Cerebellum (tissue), 4 donors: ENCODE measurements at places on chromosomes 5 and 9.

DNA sequence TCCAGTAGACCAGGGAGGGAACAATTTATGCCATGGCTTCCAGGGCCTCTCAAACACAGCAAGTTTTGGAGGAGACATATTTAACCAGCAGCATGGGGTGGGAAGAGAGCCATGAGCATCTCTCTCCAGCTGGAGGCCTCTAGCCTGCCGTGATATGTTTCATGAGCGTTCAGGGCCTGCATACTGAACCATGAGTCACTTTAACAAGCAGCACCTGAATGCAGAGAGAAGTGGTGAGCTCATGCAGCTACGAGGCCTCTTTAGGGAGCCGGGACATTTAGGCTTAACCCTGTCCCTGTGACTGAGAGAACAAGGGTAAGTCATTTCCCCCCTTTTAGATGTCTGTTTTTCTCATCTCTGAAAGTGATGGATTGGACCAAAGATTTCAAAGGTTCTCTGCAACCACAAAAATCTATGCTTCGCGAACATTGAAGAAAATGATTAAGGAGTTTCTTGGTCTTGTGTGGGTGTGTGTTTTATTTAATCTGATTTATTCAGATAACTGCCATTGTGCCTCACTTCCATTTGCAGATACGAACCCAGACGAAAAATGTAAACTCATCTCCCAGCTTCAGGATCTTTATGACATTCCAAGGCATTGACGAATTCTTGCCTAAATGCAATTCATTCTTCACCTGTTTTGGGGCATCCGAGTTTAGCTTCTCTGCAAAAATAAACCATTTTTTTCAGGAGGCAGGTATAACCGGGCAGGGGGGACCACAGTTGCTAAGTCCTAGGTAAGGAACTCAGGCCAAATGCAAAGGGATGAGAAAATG is 157.0 kb downstream of the GABBR2 start:
- DNase-seq: peak; percentile 82

DNA sequence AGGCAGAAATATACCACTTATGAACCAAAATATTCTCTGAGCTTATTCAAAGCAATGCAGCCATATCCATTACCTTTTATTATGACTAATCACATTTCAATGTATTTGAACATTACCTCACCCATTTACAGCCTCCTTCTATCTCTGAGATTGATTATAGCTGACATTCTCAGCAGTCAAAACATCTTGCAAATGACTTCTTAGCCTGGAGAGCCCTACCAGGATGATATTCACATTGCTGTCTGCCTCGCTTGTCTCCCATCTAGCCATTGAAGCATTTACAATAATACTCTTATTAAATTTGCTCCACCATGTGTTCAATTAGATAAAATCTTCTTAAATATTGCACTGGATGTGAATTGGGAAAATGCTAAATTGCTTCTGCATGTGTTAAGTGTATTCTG is 1879.9 kb upstream of the ACO1 start:
- DNase-seq: no peak

- no peak for DNase-seq
Measured at GRCh38 chr5:168347368-168348083, 56.1 kb downstream of the WWC1 start.

DNA sequence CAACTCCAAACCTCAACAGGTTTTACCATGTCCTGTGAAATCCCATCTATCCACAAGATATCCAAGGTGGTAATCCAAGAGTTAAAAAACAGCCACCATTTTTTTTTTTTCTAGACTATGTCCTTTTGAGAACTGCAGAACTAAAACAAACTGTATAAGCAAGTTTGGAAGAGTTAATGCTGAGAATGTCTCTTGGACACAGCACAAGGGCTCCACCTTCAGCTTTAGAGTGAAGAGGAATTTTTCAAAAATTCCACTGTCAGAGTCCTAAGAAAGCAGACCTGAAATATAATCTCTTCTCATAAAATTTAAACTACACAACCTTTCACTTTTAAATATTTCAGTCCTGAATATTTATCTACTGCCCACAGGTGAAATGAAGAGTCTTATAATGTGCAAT is 167.8 kb upstream of the CCNG1 start:
- peak; percentile 7 for DNase-seq

GRCh38 chr9:112048924-112049691 is 126.0 kb downstream of the SUSD1 start:
- DNase-seq: no peak

GRCh38 chr9:121979736-121980135 is 113.4 kb downstream of the TTLL11 start:
- DNase-seq: no peak

GRCh38 chr9:107715740-107716139 is 226.2 kb upstream of the KLF4 start:
- DNase-seq: no peak

- no peak for DNase-seq
Measured at GRCh38 chr5:97065475-97065874, 76.9 kb downstream of the LIX1 start.

- DNase-seq: no peak
Measured at GRCh38 chr9:109953813-109954497, 174.0 kb downstream of the PALM2AKAP2 start.

- no peak for DNase-seq
Measured at GRCh38 chr9:27179245-27179865, 70.3 kb downstream of the TEK start.

DNA sequence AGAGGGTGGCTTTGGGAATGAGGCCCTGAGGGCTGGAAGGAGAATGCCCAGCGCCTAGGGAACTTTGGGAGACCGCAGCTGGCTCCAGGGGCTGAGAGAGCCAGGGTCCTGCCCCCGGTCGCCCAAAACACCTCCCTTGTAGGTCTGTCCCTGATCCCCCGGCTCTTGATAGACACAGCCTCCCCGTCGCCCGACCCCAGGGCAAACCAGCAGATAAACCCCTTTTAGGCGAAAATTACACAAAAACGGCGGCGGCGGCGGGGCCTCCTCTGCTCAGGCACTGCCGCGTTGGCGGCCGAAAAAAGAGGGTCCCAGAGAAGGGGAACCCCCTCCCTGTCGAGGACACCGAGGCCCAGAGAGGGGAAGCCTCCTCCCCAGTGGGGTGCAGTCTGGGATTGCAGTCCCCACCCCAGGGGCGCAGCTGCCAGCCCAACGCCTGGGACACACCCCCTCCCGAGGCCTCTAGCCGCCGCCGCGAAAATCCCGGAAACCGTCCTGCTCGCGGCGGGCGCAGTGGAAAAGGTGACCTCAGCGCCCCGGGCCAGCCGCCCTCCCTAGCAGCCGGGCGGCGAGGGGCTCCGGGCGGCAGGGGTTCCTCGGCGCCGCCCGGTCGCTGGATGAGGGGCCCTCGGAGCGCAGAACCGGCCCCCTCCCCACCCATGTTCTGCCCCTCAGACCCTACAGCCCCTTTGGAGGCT is 3.1 kb upstream of the BARX1 start:
- no peak for DNase-seq

DNA sequence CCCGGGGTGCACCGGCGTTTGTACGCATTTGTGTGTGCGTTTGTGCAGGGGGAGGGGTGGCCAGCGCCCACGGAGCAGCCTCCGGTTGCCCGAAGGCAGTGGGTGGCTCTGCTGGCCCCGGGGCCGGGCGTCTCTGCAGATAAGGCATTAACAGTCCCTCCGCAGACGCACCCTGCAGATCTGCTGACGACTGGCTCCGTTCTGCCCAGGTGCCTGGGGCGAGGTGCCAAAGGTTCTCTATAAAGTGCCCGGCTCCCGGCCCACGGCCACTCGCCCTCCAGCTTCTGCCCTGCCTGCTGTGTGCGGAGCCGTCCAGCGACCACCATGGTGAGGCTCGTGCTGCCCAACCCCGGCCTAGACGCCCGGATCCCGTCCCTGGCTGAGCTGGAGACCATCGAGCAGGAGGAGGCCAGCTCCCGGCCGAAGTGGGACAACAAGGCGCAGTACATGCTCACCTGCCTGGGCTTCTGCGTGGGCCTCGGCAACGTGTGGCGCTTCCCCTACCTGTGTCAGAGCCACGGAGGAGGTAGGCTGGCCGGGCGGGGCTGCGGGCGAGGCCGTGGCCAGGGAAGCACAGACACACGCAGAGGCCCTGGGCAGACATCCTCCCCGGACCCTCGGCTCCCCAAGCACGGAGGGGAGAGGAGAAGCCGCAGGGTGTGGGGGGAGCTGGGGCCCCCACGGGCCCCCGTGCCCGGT is at the start of gene SLC6A19:
TSS of gene SLC6A19 (plus strand) at position 269 of the 699 bp plus-strand sequence. CDS start at position 325, 56 bp downstream.
- no peak for DNase-seq

GRCh38 chr9:74847478-74848152 is 40.1 kb downstream of the TRPM6 start:
- DNase-seq: no peak

GRCh38 chr5:59173578-59173977 is 590.7 kb downstream of the RAB3C start:
- no peak for DNase-seq

- DNase-seq: no peak
Measured at GRCh38 chr5:40416098-40416497, 263.6 kb upstream of the PTGER4 start.

GRCh38 chr5:16965581-16965980 is 29.5 kb upstream of the MYO10 start:
- DNase-seq: no peak

DNA sequence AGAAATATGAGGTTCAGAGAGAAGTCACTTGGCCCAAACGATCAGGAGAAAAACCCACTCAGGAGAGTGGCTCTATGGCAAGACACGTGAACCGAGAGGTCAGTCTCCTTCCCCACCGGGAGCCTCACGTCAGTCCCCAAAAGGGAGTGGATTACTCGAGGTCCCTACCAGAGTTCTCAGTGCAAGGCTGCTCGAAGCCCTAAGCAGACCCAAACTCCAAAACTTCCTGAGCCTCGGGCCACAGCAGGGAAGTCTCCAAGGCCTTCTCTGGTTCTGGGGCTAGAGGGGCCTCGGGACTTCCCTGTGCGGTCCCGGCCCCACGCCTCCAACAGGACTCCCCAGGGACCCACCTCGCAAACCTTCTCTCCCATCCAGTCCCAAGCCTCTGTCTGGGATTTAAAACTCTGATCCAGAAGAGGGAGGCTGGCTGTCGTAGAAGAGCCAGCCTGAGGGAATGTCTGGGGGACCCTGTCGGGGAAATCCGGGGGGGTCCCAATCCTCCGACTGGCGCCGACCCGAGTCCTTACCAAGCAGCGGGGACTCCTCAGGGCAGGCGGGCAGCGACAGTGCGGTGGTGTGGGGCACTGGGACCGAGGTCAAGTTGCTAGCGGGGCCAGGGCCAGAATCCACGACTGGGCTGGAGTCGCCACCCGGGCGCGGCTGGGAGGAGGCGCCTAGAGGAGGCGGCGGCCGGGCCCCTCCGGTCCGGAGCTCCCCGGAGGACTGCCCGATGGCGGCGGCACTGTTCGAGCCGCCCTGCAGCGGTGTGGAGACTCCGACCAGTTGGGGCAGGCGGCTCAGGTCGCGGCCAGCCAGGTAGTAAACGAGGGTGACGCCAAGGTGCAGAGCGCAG is 679 bp downstream of the B4GALT1 start:
- DNase-seq: no peak

DNA sequence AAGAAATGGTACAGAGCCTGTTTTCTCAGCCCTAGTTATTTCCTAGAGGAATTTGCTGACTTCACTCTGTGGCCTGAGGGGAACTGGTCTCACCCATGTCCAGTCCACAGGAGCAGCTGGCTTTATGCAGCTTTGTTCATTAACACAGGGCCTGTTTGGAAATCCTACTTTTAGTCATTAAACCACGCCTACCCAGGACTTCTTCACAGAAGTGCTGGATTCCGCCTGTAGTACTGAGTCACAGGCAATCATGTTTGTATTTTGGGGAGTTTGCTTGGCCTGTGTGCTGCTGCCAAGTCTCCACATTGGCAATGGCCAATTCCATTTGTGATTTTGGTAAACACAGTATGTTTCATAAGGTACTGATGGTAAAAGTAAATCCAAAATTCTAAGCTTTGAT is 52.8 kb downstream of the CTNND2 start:
- no peak for DNase-seq

DNA sequence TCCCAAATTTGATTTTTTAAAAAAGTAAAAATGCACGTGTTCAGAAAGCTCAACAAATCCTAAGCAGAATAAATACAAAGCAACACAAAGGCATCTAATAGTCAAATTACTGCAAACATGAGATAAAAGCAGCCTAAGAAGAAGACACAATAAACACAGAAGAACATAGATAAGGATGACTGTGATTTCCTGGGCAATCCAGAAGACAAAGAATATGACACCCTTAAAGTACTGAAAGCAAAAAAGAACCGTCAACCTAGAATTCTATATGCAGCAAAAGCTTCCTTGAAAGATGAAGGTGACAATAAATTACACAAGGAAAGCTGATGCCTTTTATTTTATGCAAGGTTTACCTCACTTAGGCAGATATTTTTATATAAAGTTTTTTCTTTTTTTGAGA is 58.2 kb downstream of the NACC2 start:
- no peak for DNase-seq

DNA sequence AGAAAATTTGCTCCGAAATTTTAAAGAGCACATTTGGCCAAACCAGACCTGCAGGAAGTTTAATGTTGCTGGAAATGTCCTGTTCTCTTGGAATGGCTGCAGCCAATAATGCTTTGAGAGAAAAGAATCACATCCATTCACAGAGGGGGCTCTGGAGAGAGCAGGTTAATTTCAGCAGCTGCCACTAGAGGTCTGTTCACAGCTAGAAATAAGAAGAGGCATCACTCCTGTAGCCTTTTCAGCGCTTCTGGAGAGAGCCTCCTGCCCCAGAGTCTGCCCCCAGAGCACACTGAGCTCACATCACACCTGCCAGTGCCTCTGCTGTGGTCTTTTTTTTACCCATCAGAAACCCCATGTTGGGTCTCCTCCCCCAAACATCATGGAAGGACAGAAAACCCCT is 124.8 kb upstream of the RAD23B start:
- no peak for DNase-seq

DNA sequence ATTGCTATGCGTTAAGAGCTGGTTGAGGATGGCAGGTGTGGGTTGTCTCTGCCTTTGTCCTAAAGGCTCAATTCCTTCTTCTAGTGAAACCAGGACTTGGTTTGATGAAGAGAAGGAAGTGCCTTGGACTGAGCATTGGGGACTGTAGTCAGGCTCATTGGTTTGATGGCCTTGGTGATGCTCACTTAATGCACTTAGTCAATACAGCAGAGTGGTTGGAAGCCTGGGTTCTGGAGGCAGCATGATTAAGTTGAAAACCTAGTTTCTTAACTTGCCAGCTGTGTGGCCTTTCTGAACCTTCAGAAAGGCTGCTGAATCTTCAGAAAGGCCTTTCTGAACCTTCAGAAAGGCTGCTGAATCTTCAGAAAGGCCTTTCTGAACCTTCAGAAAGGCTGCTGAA is 52.4 kb downstream of the PTTG1 start:
- DNase-seq: no peak

GRCh38 chr5:109030360-109031143 is 282.9 kb downstream of the FER start:
- no peak for DNase-seq

DNA sequence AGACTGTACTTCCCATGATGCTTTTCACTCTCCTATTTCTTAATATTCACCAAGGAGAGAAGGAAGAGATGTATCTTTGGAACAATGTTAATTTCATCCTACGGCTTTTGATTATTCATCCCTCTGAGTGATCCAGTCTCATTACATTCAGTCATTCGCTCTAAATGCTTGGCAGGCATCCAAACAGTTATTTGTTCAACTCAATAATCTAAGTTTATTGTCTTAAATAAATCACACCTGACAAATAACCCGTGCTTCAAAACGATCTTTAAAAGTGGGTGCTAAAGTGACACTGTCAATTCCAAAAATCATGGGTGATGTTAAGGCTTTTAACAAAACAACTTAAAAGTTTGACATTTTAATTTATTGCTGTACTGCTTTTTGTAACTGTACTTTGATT is 233.1 kb downstream of the RASEF start:
- DNase-seq: no peak

- no peak for DNase-seq
Measured at GRCh38 chr5:4212071-4212739, 616.6 kb downstream of the IRX1 start.
